Cerebellar nuclear complex (tissue), 1 donor: ENCODE measurements at places on chromosomes 12 and 14.

GRCh38 chr12:124694250-124694649 is 126.8 kb upstream of the NCOR2 start:
- DNase-seq: no peak

GRCh38 chr12:19191089-19191488 is 61.6 kb downstream of the PLEKHA5 start:
- no peak for DNase-seq

DNA sequence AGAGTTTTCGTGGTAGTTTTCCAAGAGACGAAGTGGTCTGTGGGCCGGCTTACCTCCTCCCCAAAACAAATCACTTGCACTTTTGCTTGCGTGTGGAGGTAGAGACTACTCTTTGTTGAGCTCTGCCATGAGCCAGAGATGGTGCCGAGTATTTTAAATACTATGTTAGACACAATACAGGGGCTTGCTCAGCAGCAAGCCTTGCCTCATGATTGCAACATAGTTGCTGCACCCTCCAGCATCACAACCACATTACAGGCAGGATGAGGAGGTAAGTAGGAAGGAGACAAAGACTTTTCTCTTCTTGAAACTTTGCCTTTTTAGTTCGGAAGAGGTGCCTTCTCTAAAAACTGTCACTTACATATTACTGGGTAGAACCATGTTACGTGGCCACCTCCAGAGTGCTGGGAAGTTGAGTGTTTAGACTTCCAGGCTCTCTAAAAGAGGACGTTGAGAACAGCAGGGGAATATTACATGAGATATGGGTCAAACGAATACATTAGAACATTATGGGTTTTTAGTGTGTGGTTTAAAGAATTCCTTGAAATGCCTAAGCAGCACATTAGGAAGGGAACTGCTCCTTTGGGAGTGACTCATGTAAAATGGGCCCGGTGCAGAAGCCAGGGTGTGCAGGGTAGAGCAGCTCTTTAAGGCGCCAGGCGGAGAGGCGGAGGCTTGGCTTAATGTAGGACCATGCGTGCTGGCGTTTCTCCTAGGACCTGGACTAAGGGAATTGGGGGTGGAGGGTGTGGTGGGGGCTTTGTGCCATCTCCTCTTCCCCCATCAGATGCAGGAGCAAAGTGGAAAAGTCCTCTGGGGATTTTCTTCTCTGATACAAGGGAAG is 110.6 kb upstream of the PRMT8 start:
- no peak for DNase-seq

DNA sequence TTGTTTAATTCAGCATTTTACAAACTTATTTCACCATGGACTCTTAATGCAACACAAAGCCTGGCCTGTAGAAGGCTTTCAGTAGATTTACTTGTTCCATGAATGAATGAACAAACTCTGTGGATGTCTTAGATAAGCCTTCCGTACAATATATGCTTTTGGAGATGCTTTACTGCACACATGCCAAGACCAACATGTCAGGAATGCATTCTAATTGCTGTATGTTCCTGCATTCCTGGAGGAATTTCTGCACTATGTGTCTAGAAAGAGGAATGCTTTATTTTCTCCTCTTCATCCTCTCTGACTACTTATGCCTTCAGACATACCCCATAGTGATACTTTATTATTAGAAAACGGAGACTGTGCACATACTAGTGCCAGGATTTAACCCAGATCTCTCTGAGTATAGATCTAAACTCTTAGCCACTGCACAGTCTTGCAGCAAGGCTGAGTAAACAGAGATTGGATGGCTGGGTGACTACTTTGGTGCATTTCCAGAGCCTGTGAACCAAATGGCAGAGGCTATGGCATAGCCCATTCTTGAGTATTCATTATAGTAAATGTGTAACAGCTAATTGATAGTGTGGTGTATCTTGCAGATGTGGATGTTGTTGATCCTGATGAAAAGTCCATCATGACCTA is 108.2 kb downstream of the SYNE2 start:
- DNase-seq: no peak

GRCh38 chr12:119749666-119750065 is 81.7 kb downstream of the PRKAB1 start:
- no peak for DNase-seq

GRCh38 chr14:61050417-61050816 is 69.4 kb downstream of the SLC38A6 start:
- DNase-seq: no peak

DNA sequence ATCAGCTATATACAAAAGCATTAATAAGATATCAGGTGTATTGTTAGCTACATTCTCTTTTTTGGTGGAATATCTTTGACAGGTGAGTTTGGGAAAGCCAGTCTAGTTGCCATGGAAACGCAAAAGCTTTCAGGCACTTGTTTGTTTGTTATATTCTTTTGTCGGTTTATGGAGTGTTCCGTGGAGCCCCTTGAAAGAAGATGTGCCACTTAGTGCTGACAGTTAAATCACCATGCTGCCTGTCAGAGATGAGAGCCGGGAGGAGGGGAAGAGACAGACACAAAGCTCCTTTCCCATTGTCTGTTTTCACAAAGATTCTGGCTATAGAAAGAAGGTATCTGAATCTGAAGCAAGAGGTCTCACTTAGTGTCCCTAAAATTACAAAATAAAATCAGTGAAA is 170.8 kb downstream of the SNAPC1 start:
- DNase-seq: no peak

DNA sequence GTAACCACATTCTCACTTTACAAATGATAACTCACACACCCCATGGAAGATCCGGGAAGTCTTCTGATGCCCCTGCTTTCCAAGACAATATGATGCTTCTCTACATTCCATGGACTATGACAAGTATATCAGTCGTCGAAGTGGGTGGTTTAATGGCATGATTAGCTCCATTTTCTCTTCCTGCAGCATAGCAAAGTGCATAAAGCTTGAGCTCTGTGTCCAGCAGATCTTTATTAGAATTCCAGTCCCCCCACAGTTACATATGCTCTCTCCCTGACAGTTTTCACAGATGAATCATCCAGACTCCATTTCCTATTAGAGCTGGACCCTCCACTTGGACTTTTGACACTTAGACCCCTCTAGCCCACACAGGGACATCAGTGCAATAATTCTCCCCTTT is 174.9 kb downstream of the BCAT1 start:
- no peak for DNase-seq

- DNase-seq: no peak
Measured at GRCh38 chr14:69741055-69741454, 25.9 kb upstream of the SRSF5 start.

- DNase-seq: no peak
Measured at GRCh38 chr12:49015196-49015595, 3.4 kb downstream of the PRKAG1 start.

DNA sequence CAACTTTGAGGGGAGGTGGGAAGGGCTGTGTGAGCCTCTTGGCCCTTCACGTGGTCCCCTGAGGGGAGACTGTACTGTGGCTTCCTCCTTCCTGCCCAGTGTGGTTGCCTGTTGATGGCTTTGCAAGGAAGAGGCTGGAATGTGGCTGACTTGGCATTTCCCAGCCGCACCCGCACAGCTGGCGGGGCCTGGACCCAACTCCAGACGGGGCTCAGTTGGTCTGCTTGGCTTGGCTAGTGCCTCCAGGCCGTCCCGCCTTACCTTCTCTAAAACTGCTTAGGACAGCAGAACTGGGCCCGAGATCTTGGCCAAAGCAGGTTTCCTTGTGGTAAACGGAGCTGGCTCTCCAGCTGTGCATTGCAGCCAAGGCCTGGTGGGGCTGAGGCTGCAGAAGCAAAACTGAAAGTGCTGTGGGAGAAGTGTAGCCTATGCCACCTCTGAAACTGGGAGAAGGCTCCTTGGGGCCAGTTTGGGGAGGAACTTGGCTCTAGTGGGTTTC is 139.5 kb downstream of the SMOC1 start:
- DNase-seq: no peak

DNA sequence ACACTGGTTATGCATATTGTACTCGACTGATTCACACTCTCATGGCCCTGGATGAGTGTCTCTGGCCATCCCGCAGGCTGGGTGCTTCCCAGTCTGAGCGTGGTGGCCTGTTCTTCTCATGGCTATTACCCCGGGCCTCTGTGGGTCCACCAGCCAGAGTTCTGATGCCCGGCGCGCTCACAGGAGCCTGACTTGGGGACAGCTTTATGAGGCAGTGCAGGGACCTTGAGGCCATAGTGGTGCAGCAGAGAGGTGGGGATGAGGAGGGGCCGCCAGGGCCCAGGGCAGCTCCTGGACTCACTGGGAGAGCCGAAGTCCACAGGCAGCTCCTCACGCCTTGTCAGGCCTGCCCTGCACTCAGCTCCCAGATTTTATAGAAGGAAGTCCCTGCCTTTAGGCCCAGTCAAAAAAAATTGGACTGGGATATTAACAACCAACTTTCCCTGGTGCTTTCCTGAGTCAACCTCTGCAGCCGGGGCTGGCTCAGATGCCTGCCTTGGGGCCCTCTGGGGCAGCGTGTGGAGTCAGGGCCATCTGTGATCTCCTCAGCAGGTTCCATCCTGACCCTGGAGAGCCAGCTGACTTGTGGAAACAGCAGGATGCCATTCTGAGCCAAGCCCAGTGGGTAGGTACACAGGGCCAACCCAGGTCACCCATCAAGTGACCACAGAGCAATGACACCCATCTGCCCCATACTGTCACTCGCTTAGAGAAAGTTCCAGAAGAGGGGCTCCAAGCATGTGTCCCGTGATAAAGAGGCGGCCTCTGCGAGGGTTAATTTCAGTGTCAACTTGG is 89.4 kb upstream of the DIO3 start:
- no peak for DNase-seq

GRCh38 chr12:57160040-57160439 is 12.6 kb upstream of the LRP1-AS start:
- DNase-seq: no peak

- no peak for DNase-seq
Measured at GRCh38 chr14:105161309-105161708, 7.3 kb downstream of the JAG2 start.

- DNase-seq: no peak
Measured at GRCh38 chr14:44204061-44204835, 302.8 kb downstream of the FSCB start.

GRCh38 chr14:69464829-69465228 is 19.7 kb upstream of the PLEKHD1 start:
- no peak for DNase-seq

GRCh38 chr12:122121745-122122144 is 43.2 kb downstream of the MLXIP start:
- DNase-seq: no peak

DNA sequence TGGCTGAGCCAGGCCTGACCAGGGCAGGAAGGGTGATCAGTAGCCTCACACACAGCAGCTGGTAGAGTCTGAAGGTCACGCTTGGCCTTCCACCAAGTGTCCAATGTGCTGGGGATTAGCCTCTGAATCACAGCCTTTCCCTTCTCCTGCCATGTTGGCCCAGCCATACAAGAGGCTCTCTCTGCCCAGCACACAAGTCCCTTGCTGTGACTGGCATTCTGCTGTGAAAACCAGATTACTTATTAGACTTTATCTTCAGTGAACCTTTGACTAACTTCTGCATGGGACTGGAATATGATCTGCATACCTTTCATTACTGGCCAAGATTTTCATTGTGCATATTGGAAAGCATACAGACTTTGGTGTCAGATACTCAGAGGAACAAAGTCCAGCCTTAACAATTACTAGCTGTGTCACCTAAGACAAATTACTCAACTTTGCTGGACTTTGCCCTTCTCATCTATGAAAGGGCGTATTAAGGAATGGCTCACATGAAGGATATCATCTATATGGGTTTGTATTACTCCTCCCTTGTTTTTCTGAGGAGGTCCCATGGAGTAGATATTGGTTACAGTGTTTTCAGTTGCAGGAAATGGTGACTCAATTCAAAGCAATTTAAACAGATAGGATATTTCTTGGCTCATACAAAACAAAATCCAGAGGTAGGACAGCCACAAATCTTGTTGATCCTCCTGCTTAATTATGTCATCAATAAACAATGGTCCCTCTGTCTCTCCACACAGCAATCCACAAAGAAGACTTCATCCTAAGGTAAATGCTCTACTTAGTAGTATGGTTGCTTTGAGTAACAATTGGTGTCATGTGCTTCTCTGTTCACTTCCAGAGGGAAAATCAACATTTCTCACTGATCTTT is 99.6 kb downstream of the DYRK2 start:
- DNase-seq: no peak

- no peak for DNase-seq
Measured at GRCh38 chr12:65659681-65660080, 164.6 kb upstream of the HMGA2 start.

DNA sequence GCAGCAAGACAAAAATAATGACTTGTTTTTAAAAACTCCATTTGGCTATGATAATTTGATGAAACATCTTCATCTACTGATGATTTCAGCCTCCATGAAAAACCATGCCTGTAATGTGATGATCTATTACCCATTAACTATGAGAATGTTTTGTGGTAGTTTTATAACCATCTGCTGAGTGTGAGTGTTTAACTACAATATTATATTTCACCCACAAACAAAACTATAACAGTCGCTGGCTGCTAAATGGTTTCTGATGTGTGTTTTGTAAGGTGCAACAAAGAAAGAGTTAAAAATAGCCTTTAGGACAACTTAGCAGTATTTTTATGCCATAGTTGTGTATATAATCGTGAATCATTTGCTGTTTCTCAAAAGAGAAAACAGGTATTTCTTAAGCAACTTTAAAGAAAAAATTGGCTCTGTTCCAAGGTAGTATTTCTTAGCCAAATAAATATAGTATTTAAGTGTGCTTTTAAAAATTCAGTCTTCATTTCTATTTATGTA is 4.9 kb downstream of the PTHLH start:
- no peak for DNase-seq

- DNase-seq: no peak
Measured at GRCh38 chr12:53816360-53817020, 64.7 kb upstream of the CISTR start.
